AG08395 (cell line): ENCODE measurements at places on chromosomes 13 and 19.
A peak's percentile ranks its signal among the peaks of the same experiment; 100 is the strongest.

DNA sequence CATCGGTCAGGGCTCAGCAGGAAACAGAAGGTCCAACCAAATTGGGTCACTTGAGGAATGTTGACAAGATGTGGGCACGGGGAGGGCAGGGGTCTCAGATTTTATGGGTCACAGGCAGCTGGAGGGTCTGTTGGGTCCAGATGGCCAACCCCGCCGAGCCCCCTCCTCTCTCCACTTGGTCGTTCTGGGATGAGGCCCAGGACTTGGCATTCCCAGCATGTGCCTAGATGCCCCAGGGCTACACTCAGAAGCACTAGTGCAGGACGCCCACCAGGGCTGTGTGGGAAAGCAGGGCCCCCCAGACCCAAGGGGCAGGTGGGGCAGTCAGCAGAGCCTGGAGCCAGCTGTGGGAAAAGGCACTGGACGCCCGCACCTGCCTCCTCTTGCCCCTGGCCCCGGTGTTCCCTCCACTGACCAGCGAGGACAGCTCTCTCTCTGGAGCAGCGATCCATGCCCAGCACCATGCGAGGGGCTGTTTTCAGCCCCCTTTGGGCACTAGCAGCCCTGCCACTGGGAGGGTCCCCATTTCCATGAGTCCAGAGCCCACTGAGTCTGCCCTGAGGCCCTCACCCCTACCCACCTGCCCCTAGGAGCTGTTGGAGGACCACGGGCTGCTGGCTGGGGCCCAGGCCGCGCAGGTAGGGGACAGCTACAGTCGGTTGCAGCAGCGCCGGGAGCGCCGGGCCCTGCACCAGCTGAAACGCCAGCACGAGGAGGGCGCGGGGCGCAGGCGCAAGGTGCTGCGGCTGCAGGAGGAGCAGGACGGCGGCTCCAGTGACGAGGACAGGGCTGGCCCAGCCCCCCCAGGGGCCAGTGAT lies 26.0 kb downstream of the DHX34 start:
- DNase-seq, result no peak

GRCh38 chr13:42992764-42993122 lies 702 bp upstream of the EPSTI1 start:
- no peak for DNase-seq

DNA sequence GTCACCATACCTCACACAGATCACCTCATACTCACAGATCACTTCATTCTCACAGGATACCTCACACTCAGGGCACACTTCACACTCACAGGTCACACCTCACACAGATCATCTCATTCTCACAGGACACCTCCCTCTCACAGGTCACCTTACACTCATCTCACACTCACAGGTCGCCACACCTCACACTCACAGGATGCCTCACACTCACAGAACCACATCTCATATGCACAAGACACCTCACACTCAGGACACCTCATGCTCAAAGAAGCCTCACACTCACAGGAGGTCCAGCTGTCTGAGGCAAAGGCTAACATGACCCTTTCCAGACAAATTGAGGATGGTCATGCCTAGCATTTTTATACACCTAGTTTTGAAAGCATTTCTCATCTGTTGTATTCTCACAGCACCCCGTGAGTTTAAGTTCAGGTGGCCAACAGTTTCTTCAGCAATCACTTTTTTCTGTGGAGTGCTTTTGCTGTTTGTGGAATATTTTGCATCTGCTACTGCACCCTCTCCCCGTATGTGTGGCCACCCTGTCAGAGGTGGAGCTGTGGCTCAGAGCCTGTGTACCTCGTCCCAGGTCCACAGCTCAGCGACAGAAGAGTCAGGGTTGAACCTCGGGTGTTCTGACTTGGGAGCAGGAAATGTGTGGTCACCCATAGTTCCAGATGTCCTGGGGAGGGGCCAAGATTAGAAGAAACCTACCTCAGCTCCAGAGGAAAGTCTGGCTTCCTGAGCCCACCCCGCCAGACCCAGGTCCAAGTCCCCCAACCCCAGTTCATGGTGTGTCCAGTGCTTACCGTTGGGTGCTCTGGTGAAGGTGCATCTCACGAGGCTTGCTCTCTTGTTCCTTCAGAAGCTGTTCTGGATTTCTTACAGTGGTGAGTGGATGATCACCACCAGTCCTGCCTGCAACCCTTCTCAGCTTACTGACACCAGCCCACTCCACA lies 7.6 kb downstream of the F7 start:
- no peak for DNase-seq

GRCh38 chr19:41548954-41549688 lies 26.8 kb upstream of the CEACAM21 start:
- no peak for DNase-seq

DNA sequence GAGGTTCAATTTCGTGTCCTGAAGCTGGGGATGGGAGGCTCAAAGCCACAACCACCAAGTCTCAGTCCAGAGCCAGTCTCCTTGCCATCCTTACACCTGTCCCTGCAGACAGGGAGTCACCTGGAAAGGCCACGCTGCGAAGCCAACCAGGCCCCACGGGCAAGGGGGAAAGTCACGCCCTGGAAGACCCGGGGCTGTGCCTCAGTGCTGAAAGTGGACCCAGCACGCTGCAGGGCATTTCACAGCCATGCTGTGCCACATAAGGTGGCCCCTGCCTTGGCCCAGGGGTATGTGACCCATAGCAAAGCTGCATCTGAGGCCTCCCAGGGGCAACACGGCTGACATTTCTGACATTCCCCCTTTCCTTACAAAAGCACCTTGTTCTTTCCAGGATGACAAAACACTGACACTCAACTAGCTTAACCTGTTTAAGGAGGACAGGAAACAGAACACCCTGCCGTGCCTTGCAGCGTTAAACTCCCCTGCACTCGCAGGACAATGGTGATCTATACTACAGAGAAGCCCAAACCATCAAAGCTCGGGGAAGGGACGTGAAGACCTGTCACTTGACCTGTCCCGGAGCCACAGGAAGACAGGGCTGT lies 14.8 kb downstream of the CHERP start:
- no peak for DNase-seq

DNA sequence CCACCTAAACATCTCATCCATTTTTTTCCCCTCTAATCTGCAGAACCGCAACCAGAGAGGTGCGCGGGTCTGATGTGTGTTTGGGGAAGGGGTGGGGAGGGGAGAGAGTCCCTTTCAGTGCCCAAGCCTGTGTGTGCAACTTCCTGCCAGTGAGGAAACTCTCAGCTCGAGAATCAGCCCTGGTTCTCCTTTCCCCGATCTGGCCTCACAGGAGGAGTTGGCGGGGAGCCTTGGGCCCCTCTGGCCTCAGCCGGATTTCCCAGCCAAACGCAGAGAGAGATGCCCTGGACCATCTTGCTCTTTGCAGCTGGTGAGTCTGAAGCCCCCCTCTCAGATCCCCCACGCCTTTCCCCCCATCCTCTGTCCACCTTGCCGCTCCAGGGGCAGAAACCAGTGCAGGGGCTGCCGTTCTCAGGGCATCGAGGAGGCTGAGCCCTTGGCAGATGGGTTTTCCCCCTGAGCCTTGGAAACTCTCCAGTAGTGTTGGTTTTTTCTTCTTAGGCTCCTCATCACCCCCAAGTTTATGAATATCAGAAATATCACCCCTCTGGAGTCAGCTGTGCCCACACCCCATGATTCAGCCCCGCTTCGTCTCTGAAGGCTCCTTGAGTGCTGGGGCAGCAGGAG lies at the start of gene C19orf38:
TSS of gene C19orf38 (plus strand) at position 186 of the 627 bp plus-strand sequence. CDS start at position 280, 94 bp downstream.
- DNase-seq, result no peak

- DNase-seq, result no peak
Observed at GRCh38 chr19:9799162-9799561, 19.7 kb downstream of the FBXL12 start.

DNA sequence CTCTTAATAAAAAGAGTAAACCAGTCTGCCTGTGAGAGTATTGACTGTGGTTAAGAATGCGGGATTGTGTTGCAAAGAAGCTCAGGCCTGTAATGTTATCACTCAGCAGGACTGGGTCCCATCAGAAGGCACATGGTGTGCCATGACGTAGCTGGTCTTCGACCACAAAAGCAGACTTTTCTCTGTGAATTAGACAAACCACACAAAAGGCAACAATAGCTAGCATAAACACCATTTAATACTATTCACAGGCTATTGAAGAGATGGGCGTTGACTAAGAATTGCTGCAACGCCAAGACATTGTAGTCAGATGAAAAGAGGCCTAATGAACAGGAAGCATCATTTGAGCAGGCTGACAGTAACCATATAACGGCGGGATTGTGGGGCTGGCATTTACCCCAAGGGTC lies 235.6 kb upstream of the SOX21 start:
- DNase-seq, result no peak

DNA sequence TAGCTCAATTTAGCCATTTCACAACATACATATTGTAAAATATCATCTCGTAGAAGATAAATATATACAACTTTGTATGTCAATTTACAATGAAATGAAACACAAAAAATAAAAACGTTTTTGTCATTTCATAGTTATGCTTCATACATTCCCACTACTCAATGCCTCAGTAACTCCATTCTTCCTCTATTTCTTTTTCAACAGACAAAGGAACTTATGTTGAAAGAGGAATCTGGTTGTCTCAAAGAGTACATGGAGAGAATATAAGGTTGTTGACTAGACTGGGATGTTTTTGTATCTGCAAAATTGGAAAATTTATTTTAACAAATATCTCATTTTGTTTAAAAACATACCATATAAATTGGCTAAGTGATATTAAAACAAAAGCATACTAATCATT lies 12.8 kb downstream of the KCTD12 start:
- no peak for DNase-seq

DNA sequence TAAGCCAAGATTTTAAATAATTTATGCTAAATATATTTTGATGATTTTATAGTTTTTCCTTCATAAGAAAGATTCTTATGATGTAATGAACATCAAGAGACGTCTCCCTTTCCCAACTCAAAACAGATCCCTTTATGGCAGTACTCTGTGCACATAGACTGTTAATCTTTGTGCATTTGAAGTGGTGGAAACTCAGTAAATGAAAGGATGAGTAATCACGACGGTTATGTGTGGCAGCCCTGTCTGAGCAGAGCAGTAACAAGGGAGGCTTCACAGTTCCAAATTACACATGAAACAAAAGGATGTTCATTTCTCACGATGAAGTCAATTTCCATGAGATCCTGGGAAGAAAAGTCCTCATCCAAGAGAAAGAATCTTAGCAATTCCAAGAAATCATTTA lies 498.1 kb downstream of the KLF5 start:
- no peak for DNase-seq

DNA sequence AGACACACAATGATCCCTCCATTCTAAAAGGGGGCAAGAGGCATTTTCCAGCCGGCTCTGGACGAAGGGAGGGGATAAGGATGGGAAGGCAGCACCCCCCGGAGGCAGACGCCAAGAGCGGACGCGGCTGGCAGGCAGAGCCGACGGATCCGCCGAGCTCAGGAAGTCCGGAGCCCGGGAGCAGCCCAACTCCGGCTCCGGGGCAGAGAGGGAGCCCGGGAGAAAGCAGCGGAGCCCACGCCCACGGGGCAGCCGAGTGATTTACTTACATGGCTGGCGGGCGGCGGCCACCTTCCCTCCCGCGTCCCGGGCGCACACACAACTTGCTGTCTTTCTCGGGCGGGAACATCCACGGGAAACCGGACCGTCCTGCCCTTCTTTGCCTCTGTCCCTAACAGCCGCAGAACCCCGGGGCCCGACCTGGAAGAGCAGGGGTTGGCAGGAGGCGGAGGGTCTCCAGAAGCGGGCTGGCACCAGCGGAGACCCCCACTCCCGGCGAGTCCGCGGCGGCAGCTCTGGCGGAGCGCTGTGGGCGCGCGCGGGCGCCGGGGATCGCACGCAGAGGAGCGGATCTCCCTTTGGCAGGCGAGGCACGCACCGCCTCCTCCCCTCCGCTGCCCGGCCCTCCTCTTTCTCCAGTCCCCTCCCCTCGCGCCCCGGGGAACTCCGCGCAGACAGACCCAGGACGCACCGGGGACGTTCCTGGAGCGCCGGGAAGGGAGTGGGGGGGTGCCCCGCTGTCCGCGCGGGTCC lies at the start of gene LHFPL6:
TSS of gene LHFPL6 (minus strand) at position 580 of the 753 bp plus-strand sequence.
- DNase-seq, result peak; percentile 91

- DNase-seq, result no peak
Observed at GRCh38 chr19:35179830-35180229, 25.3 kb downstream of the FXYD5 start.

DNA sequence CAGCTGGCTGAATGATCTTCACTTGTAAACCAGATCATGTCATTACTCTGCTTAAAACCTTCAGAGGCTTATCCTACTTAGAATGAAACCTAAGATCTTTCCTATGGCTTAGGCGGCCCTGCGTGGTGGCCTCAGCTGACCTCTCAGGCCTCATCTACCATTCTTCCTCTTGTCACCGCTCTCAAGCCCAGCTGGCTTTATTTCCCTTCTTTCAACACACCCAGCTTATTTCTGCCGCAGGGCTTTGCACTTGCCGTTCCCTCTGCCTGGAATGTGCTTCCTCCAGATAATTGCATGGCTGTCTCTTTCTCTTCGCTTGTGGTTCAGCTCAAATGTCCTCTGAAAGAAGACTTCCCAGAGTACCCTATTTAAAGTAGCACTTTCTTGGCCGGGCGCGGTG lies 3.6 kb upstream of the ASF1B start:
- no peak for DNase-seq

- DNase-seq, result no peak
Observed at GRCh38 chr13:107395927-107396662, 819.2 kb downstream of the LIG4 start.

DNA sequence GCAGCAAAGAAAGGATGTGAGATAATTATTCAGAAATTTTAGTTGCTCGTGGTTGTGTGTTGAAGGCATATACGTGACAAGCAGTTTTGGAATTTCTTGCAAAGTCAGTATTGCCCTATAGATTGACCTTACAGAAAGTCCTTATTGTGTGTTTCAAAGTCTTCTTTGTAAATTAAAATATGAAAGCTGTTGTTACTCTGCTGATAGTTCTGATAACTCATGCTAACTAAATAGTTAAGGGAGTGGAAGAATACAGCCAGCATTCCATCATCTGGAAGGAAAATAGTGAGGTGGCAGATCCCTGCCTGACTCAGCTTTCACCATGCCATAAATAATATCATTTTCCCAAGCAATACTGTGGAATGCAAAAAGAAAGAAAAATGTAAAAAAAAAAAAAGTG lies 27.2 kb downstream of the WASF3 start:
- peak; percentile 82 for DNase-seq

DNA sequence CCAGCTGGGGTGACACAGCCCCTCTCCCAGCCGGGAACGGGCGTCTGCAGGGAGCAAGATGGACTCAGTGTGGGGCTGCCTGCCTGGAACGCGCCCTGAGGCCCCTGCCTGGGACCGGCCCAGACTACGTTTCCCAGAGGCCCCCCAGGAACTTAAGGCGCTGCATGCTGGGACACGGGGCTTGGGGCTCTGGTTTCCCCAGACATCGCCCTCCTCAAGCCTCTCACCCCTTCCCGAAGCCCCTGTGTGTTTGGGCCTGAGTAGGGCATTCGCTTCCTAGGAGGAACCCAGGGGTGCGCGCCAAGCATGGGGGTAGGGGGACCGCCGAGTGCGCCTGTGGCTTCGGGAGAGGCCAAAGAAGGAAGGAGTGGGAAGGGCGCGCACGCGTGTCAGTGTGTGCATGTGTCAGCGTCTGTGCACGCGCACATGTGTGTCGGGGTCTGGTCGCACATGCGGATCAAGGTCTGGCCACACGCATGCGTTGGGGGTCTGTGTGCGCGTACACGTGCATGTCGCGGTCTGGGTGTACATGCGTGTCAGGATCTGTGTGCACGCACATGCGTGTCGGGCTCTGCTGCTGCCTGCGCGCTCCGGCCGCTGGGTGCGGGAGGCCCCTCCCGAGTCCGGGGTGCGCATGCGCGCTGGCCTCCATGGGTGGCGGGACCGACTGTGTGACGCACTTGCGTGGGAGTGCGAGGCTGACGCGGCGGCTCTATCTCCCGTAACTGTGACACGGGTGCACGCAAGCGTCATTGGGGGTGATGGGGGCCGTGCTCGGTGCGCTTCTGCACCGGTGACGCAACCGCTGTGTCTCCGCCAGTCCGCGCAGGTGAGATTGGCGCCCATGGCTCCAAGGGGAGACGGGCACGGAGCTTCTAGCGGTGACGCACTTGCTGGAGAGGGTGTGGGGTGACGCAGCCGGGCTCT lies 16.2 kb downstream of the ZNF331 start:
- peak; percentile 90 for DNase-seq
